Right lobe of liver (tissue), 6 donors: ENCODE measurements at places on chromosomes 2 and 18.

DNA sequence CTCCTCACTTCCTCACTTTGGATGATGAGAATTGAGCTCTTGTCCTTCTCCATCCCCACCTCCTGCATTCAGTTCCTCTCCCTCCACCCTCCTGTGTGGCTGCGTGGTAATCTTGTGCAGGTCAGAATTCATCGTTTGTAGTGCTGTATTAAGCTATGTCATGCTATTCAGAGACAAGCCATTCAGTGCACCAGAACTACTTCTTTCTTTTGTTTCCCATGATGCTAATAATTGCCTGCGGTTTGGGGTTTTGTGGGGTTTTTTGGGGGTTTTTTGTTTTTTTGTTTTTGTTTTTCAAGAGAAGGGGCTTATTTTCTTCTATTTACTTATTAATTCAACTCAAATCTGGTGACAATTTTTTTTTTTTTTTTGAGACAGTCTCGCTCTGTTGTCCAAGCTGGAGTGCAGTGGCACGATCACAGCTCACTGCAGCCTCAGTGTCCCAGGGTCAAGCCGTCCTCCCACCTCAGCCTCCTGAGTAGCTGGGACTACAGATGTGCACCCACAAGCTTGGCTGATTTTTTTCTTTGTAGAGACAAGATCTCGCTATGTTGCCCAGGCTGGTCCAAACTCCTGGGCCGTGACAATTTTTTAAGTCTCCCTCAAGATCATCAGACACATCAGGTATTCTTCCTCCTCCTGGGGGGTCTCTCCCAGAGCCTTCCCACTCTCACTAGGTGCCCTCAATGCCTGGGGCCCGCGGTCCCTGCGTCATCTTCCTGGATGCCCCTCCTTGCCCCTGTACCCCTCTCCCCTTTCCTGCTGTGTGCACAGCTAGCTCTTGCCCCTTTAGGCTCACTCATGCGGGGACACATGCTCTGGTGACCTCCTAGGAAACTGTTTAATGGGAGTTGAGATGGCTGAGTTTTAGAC, 37.8 kb downstream of the MAL start:
- DNase-seq: no peak

GRCh38 chr2:13067508-13067907, 350.8 kb downstream of the TRIB2 start:
- DNase-seq: no peak

- DNase-seq: no peak
These were observed 37.4 kb downstream of the NCK2 start for GRCh38 chr2:105782123-105782522.

DNA sequence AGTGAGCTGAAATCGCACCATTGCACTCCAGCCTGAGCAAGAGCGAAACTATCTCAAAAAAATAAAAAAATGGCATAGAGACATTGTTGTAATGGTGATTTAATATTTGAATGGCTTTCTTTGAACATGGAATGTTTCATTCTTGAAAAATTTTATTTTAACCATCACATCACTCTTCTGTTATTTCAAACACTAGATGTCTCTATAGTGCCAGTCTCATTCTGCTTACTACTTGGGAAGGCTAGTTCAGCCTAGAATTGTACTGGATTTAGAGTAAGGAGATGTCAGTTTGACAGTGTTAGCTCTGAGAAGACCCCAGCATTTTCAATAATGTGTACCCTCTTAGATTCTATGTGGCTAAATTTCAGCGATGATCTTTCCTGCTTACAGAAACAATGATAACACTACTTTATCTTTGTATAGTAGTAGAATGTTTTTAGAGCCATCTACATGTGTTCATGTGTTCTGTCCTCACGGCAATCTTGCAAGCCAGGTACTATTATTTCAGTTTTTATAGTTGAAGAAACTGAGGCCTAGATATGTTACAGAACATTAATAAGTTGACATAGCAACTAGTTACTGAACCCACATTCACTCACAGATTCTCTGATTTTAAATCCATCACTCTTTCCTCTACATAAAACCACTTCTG, 142.9 kb upstream of the ZSWIM2 start:
- DNase-seq: no peak

DNA sequence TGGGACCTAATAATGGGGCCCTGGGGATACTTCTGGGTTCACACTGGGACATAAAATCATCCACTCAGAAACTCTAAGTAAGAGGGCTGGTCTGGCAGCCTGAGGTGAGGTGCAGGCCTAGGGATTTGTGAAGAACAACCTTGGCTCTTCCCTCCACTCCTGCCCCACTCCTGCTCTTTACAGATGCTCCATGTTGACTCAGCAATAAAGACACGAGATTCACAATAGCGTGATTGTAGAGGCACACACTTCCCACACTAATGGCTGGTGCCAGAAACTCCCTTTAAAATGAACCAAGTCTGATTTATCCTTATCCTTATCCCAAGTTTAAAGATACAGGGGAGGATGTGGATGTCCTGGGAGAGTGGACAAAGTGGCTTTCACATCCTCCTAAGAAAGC, 228.2 kb downstream of the ACTR3 start:
- DNase-seq: no peak
